HEK293T (cell line): ENCODE measurements at places on chromosomes 5 and 9.

DNA sequence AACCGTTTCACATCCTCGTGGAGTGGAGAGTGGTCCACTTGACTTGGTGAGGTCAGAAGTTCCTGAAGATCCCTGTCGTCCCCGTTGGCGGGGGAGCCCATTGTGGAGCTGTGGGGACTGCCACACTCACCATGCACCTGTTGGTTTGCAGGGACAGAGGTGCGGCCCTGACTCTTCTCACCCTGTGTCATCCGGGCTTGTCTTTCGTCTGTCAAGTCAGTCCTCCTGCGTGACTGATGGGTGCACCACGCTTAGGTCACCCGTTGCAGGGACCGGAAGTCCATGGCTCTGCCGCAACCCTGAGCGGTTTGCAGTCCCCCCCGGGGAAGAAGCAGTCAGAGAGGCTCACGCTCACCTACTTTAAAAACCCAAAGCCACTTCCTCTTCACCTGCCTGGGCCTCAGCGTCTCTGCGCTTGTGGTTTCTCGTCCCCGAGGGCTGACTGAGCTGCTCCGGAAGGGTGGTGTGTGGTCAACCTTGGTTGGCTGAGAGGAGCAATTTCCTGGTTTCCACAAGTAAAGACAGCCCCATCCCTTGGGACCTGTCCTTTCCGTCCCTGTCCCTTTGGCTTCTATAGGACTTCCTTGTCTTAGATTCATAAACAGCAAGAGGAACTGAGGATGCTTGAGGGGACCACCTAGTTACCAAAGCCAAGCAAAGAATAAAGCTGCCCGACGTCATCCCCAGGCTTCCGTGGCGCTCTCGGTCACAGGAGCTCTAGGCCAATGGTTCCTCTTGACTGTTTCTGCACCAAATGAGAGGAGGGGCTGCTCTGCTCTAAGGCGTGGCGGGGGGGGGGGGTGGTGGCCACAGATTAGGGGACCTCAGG, 53.2 kb downstream of the USP20 start:
- no peak for DNase-seq

DNA sequence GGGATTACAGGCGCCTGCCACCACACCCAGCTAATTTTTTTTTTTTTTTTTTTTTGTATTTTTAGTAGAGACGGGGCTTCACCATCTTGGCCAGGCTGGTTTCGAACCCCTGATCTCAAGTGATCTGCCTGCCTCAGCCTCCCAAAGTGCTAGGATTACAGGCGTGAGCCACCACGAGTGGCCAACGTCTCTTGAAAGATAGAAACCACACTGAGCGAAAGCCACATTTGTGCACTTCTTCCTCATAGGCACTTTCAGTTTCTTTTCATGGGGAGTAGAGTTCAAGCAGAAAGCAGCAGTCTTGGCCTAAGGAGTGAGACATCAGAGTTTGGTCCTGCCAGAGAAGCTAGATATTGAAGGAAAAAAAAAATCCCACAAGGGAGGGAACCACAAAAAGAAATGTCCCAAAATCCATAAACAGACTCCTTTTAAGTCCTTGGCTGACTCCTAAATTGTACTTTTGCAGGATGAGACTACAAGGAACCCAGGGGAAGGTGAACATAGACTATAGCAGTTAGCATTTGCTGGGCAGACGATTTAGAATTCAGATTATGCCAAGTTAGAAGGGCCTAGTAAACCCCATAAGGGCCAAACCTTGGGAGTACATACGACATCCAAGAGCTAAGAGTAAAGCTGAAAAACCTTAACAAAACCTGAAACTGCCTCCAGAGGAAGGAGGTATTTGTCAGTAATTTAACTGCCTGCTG, 43.9 kb upstream of the GLIPR2 start:
- DNase-seq: no peak

DNA sequence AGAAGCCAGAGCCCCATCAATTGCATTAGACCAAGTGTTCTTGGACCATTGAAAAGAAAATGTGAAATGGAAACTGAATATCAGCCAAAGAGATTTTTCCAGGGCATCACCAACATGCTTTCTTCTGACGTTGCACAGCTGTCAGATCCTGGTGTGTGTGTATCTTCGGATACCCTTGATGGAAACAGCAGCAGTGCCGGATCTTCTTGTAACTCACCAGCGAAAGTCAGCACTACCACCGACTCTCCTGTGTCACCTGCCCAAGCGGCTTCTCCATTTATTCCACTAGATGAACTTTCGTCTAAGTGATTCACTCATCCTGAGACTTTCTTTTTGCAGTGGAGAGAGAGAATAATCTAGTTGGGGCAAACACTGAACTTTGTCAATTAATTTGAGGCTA, 75.7 kb downstream of the PIP5K1B start:
- DNase-seq: peak; percentile 19

- no peak for DNase-seq
These were observed 611.4 kb downstream of the SEMA5A start for GRCh38 chr5:8934455-8934854.
